ENCODE measurements at places on chromosomes 5 and 9. TPM values are rescaled to one million over a fixed set of nuclear protein-coding genes. Genes with fewer than 3 reads are reported as not detected.

DNA sequence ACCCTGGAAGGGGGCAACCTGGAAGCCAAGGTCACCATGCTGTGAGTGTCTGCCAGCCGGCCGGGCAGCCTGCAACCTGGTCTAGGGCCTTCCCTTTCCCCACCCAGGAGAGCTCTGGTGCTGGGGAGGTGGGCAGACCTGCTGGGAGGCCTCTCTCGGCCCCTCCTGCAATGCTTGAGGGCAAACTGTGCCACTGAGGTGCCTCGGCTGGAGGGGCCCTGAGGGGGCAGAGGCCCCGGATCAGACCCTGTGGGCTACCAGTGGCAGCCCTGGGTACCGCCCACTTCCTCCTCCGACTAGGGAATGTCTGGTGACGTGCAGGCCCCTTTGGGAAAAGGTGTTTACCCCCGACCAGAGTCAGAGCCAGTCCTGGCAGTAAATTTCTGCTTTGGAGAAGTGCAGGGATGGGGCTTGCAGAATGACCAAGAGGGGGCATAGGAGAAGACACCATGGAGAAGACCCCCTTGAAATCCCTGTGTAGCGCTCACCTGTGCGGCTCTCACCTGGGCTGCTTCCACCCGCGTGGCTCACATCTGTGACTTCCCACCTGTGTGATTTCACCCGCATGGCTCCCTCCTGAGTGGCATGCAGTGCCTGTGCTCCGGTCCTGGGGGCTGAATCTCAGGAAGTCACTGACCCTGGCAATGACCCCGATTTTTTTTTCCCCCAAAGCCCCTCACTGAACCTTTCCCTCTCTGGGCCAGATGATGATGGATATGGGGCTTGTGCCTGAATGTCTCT, 1.1 kb downstream of the LCN1 start:
- DNase-seq, result no peak

DNA sequence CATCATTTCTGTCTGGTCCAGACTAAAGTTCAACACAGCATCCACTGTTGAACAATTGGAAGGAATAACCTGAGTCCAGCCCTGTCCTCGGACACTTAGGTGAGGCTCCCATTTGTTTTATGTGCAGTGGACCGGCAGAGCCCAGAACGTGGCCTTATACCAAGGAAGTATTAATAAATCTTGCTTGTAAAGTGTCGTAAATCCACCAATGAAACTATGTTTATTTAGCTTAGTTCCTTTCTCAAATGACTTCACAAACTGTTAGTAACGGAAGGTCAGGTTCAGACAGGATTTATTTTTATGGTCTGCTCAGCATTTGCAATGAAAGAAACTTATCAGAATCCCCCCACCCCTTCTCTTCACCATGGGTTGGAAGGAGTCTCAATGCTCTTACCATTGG, 149.5 kb downstream of the PCSK1 start:
- no peak for DNase-seq

DNA sequence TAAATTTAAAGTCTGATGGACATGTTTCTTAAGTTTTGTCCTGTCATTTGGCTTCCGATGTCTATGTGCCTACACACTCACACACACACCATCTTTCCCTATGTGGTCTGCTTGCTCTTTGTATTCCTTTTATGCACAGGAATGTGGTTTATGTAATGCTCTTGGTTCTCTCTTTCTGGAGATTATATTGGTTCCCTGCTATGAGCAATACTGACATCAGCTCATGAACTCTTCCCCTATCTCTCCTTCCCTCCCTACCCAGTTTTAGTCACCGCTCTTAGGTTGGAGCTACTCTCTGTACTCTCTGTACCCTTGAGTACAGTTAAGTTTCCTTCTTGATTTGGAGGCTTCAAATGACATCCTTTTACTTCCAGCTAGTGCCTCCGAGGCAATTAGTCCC, 77.9 kb upstream of the MVB12B start:
- no peak for DNase-seq

DNA sequence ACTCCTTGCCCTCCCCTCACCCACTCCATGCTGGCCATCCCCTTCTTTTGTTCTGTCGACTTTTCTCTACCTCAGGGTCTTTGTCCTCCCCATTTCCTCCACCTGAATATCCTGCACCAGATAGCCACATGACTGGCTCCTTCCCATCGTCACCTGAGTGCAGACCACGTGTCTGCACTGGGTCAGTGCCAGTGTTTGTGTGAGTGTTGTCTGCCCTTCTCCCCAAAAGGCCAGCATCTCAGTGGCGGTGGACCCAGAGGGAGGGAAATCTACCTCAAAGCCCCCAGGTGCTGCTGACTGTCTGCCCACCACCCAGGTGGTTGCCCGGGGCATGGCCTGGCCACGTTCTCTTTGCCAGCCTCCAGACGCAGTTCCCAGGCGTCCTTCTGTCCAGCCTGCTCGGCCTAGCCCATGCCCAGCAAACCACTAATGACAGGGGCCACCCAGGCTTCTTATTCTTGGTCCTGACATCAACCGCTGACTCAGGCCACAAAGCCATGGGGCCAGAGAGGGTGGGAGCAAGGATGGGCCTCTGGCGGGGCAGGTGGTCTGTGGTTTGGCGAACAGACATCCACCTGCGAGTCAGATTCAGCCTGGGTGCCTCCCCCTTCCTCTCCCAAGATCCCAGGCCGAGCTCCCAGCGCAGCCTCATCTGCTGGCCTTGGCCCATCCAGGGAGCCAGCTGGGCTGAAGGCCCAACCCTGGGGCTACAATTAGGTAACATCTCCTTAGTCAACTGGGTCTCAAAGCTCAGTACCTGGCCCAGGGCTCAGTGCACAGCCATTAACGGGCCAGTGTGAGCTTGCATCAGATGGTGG, 5.5 kb upstream of the NINJ1 start:
- DNase-seq, result no peak

DNA sequence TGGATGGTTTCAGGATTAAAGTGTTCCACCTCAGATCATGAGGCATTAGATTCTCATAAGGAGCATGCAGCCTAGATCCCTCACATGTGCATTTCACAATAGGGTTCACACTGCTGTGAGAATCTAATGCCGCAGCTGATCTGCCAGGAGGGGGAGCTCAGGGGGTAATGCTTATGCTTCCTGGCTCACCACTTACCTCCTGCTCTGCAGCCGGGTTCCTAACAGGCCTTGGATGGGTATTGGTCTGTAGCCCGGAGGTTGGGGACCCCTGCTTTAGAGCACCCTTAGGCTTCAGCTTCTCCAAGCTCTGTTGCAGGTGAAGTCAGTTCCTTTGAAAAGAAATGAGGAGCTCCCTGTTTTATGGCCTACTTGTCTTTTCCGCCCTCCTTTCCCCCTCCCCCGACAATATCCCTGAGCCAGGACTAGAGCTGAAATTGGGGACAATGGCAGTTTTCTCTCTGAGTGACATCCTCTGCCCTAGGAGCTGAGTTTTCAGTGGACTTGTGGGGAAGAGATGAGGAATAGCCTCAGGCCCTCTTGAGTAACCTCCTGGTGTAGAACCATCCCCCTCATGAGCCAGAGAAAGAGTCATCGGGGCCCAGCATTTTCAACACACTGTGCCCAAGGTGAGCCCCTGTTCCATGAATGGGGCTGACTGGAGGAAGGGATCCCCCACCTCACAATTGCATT, 16.2 kb upstream of the MAT2B start:
- DNase-seq, result no peak

GRCh38 chr5:14129123-14129522, 14.0 kb upstream of the TRIO start:
- DNase-seq, result no peak

Gene RC3H2
- total RNA-seq, result 41.1 TPM

- DNase-seq, result no peak
Observed at GRCh38 chr9:127905004-127905728, 5.8 kb upstream of the ST6GALNAC6 start.

GRCh38 chr9:38319496-38320173, 72.9 kb upstream of the ALDH1B1 start:
- DNase-seq, result no peak

DNA sequence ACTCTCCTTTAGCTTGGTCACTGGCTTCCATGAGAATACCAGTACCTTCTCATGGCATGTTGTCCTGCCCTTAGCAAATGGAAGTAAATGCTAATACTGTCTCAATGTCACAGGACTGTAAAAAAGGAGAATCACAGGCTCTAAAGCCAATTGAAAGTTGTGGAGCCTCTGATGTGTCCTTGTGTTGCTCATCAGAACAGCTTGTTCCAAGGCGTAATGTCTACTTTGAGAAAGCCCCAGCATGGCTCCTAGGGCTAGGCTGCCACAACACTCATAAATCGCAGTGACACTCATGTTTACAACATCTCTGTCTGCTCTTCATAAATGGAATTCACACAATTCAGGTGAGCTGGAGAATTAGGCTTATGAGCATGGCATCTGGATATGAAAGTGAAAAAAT, 94.9 kb downstream of the ACTL7B start:
- DNase-seq, result no peak

DNA sequence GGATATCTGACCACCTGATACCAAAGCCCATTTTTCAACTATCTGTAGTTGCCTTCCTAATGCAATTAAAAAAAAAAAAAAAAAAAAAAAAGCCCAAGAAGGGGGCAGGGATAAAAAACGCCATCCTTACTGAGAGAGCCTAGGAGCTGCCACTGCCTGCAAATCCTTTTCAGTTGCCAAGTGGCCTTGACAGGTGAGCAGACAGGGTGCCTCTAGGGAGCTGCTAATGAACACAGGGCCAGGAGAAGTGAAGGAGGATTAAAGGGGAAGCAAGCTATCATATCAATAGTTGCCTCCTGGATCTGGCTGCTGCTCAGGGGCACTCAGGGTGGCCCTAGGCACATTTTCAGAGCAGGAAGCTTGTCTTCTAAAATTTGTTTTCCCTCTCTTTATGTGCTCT, 547.4 kb downstream of the TLE1 start:
- no peak for DNase-seq

Gene PCDHA9
- total RNA-seq, result 0.05 TPM

GRCh38 chr9:87280421-87280820, 217.2 kb upstream of the DAPK1 start:
- no peak for DNase-seq

- DNase-seq, result no peak
Observed at GRCh38 chr5:53013857-53014256, 24.7 kb downstream of the ITGA2 start.

DNA sequence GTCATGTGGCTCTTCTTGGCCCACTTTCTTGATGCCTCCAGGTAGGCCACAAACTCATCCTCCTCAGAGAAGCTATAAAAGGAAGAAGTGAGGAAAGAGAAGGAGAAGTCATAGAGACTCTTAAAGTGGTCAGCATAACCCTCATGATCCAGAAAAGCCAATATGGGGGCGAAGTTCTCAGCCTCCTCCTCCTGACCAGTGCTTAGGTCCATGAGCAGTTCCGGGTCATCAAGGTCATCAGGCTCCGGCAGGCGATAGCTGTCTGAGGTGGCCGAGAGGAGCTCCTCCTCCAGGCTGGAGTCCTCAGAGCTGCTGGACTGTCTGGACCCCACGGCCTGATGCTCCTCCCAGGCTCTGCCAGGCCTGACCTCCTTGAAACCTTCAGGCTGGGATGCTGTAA, 34.7 kb downstream of the SH3TC2 start:
- no peak for DNase-seq

DNA sequence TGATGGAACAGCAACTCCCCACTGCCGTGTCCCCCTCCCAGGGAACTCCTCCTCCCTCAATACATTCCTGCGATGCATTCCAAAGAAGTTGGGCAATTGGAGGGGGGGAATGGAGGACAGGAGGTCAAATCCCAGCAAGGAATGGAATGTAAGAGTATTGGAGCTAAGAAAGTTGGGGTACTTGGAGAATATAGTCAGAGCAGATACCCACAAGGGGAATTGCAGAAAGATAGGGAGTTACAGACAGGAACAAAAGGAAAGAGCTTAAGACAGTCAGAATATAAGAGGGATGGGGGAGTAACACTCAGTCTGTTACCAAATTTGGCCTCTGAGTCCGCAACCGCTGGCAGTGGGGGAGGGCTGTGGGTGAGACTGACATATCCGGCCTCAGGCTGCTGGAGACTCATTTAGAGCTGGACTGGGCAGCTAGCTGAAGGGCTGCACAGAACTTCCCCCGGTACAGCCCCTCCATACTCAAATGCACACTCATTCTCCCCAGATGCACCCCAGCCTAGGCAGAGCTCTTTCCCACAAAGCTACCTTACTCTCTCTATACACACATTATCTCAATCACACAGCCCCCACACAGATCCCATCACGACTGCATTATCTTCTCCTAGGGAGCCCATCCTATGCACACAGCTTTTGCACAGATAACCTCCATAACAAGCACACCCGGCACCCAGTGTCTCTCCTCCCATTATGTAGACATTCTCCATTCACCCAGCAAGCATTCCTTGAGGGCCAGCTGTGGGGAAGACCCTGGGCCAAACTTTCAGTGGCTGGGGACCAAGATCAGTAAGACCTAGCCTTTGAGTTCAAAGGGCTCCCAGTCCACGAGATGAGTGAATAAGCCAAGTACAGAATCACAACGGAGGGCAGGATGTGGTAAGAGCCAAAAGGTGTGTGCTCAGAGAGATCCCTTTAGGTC, 3.7 kb downstream of the TLN1 start:
- DNase-seq, result peak; percentile 85

Gene GRAMD2B
- 20.8 TPM for total RNA-seq

DNA sequence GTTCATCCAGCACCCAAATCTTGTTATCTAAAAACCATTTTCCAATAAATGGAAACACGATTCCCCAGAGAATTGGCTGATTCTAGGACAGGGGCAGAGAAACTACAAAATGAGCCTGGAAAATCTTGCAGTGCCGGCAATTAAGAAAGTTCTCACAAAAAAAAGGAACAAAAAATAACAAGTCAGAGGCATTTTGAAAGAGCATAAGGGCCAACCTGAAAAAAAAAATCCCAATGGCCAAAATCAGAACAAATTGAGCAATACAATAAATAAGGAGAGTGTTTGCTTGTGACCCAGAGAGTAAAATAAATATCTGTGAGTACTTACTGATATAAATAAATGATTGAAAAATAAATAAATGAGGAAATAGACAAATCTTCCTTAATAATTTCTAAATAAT, 55.1 kb upstream of the S1PR3 start:
- DNase-seq, result no peak

DNA sequence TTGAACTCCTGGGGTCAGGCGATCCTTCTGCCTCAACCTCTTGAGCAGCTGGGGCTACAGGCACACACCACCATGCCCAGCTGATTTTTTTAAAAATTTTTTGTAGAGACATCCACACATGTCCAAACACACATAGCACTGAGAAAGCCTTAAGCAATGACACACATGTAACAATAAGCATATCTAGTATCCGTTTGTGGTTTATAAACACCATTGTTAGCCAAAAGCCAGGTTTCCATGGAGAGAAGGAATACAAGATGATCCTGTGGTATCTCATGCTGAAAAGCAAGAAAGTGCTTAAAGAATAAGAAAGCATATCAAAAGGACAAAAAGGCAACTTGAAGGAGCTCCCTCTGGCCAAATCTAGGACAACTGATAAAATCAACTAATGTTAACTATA, 29.7 kb upstream of the SLC1A3 start:
- DNase-seq, result no peak

- no peak for DNase-seq
Observed at GRCh38 chr5:147691130-147691529, 91.4 kb downstream of the JAKMIP2 start.

- no peak for DNase-seq
Observed at GRCh38 chr9:92270511-92270910, 23.0 kb downstream of the IARS1 start.

Gene FAXDC2
- total RNA-seq, result 10.1 TPM

GRCh38 chr5:156677963-156678362, 172.1 kb upstream of the PPP1R2B start:
- DNase-seq, result no peak

Gene SOX30
- total RNA-seq, result 0.37 TPM

- DNase-seq, result no peak
Observed at GRCh38 chr9:124696101-124696500, 75.0 kb downstream of the NR6A1 start.
